ENCODE measurements at places on chromosomes 13 and 19. TPM values are rescaled to one million over a fixed set of nuclear protein-coding genes. Genes with fewer than 3 reads are reported as not detected.
A peak's percentile ranks its signal among the peaks of the same experiment; 100 is the strongest.

DNA sequence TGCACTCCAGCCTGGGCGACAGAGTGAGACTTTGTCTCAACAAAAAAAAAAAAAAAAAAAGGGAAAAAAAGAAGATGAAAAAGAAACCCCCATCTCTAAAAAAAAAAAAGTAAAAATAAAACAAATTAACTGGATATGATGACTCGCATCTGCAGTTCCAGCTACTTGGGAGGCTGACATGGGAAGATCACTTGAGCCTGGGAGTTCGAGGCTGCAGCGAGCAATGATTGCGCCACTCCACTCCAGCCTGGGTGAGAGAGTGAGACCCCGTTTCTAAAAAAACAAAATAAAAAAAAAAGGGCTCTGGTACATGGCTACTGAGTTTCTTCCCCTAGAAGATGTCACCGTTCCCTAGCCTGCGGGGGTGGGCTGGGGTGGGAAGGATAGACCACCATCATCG is 2.4 kb upstream of the CATSPERG start:
- no peak overlapping the region for H3K4me3 ChIP-seq
- H3K4me1 ChIP-seq = no peaks in the 10 kb centered on the region
- no peak for DNase-seq
- no peaks in the 10 kb centered on the region for H3K27me3 ChIP-seq
- H3K27ac ChIP-seq = no peak overlapping the region
- no peaks in the 10 kb centered on the region for H3K36me3 ChIP-seq

GRCh38 chr19:16518483-16519229 is 22.5 kb downstream of the C19orf44 start:
- H3K4me3 ChIP-seq = no peak overlapping the region
- peaks cover 89% of the 10 kb centered on the region for H3K36me3 ChIP-seq
- no peaks in the 10 kb centered on the region for H3K4me1 ChIP-seq
- H3K27ac ChIP-seq = no peak overlapping the region
- no peaks in the 10 kb centered on the region for H3K27me3 ChIP-seq

- peak; percentile 93 for DNase-seq
- peak within 1 kb of the TSS; percentile 99 for H3K27ac ChIP-seq
- H3K36me3 ChIP-seq = no peaks in the 10 kb centered on the region
- no peaks in the 10 kb centered on the region for H3K27me3 ChIP-seq
- peak within 1 kb of the TSS; percentile 78 for H3K4me3 ChIP-seq
Measured at GRCh38 chr13:42991898-42992763, at the start of gene EPSTI1. TSS of gene EPSTI1 (minus strand) at chr13:42992241. CDS start at chr13:42992165, 76 bp downstream.

DNA sequence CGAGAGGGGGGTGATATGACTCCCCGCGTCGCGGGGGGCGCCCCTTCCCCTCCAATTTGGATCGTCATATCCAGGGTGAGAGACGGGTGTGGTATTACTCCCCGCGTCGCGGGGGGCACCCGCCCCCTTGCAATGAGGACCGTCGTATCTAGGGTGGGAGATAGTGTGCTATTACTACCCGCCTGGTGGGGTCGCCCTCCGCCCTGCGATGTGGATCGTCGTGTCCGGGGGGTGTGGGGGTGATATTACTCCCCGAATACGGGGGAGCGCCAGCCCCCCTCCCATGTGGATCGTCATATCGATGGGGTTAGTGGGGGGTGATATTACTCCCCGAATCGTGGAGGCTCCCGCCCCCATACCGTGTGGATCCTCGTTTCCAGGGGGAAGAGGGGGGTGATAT is 29.2 kb upstream of the RGCC start:
- no peak overlapping the region for H3K4me3 ChIP-seq
- no peak overlapping the region for H3K27ac ChIP-seq
- H3K36me3 ChIP-seq = no peaks in the 10 kb centered on the region
- no peaks in the 10 kb centered on the region for H3K4me1 ChIP-seq
- DNase-seq = no peak
- peaks cover 4% of the 10 kb centered on the region for H3K27me3 ChIP-seq

GRCh38 chr13:32940601-32941000 is 75.6 kb upstream of the KL start:
- H3K36me3 ChIP-seq = no peaks in the 10 kb centered on the region
- no peak overlapping the region for H3K27ac ChIP-seq
- DNase-seq = no peak
- H3K4me3 ChIP-seq = no peak overlapping the region
- H3K4me1 ChIP-seq = no peaks in the 10 kb centered on the region
- no peaks in the 10 kb centered on the region for H3K27me3 ChIP-seq

- no peaks in the 10 kb centered on the region for H3K27me3 ChIP-seq
- no peak overlapping the region for H3K4me3 ChIP-seq
- no peaks in the 10 kb centered on the region for H3K4me1 ChIP-seq
- H3K27ac ChIP-seq = no peak overlapping the region
- H3K36me3 ChIP-seq = no peaks in the 10 kb centered on the region
Measured at GRCh38 chr13:43433691-43434141, 353.1 kb downstream of the ENOX1 start.

DNA sequence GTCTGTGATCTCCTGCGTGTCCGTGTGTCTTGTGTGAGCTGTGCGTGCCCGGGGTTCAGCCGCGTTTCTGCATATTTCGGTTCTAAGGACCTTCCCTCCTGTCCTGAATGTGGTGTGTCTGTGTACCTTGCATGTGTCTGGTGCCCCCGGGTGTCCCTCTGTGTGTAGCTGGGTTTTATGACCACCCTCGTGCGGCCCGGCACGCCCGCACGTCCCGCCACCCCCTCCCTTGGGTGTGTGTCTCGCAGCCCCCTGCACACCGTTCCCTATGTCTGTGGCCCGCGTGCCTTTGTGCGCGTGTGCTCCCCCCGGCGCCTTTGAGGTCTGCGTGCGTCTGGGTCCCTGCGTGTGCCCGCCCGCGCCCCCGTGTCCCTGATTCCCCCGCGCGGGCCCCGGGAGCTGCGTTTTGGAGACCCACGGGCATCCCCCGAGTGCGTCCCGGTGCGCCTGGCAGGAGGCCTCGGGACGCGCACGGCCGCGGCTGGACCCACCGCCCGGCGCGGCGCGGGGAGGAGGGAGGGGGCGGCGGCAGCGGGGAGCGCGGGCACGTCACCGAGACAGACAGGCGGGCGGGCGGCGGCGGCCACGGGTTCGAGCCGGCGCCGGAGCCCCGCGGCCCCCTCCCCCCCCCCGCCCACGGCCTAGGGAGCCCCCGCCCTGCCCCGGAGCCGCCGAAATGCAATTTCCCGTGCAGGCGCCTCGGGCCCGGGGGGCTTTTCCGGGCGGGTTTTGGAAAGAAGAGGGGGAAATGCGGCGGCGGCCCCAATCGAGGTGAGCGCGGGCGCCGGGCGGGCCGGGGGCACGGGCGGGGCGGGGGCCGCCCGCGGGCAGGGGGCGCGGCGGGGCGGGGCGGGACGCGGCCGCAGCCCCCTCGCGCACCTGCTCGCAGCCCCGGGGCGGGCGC is 12.0 kb upstream of the NANOS3 start:
- H3K27me3 ChIP-seq = peaks cover 9% of the 10 kb centered on the region
- H3K36me3 ChIP-seq = no peaks in the 10 kb centered on the region
- peak overlapping the region; percentile 4 for H3K27ac ChIP-seq
- peak overlapping the region; percentile 61 for H3K4me3 ChIP-seq

DNA sequence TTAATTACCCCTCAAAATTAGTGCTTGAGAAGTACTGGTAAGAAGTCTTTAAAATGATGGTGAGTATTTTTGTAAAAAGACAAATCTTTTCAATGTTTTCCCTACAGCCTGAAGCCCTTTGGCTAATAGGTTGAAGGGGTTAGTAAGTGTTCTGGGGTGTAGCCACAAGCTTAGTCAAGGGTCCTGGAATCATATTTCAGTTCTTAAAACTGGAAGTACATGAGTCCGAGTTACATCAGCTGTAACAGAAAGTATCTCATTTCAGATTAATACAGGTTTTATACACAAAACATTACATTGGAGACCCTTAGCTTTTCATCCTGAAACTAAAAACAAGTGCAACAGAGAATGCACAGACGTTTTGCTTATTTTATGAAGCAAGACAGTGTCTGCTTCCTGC is 52.7 kb upstream of the TEX29 start:
- H3K27ac ChIP-seq = no peak overlapping the region
- H3K4me1 ChIP-seq = no peaks in the 10 kb centered on the region
- H3K4me3 ChIP-seq = no peak overlapping the region
- no peak for DNase-seq

- no peaks in the 10 kb centered on the region for H3K27me3 ChIP-seq
- H3K4me1 ChIP-seq = no peaks in the 10 kb centered on the region
- H3K36me3 ChIP-seq = no peaks in the 10 kb centered on the region
- H3K4me3 ChIP-seq = no peak overlapping the region
Measured at GRCh38 chr13:100917011-100917410, 242.4 kb upstream of the TMTC4 start.

- no peak overlapping the region for H3K27ac ChIP-seq
- H3K27me3 ChIP-seq = no peaks in the 10 kb centered on the region
- no peak for DNase-seq
- H3K4me3 ChIP-seq = no peak overlapping the region
Measured at GRCh38 chr19:27759896-27760295, 1453.1 kb downstream of the UQCRFS1 start.

DNA sequence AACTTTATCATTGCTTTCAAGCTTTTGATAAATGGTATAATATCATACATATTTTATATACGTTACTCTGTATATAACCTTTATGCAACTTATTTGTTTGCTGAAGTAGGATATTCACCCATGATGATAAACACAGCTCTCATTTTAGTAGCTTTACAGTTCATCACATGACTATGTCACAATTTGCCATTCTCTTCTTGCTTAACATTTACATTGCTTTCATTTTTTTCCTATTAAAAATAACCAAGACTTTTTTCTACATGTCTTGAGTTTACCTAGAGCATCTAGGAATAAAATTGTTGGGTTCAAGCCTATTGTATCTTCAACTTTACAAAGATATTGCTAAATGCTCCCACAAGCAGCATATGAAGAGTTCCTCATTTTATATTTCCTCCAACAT is 54.0 kb downstream of the KCNRG start:
- H3K36me3 ChIP-seq = peaks cover 14% of the 10 kb centered on the region
- H3K27me3 ChIP-seq = no peaks in the 10 kb centered on the region
- no peak overlapping the region for H3K27ac ChIP-seq
- DNase-seq = peak; percentile 41
- no peak overlapping the region for H3K4me3 ChIP-seq

GRCh38 chr19:2154587-2155075 is 3.3 kb upstream of the AP3D1 start:
- DNase-seq = no peak
- peak overlapping the region; percentile 48 for H3K27ac ChIP-seq
- H3K36me3 ChIP-seq = peaks cover 5% of the 10 kb centered on the region

DNA sequence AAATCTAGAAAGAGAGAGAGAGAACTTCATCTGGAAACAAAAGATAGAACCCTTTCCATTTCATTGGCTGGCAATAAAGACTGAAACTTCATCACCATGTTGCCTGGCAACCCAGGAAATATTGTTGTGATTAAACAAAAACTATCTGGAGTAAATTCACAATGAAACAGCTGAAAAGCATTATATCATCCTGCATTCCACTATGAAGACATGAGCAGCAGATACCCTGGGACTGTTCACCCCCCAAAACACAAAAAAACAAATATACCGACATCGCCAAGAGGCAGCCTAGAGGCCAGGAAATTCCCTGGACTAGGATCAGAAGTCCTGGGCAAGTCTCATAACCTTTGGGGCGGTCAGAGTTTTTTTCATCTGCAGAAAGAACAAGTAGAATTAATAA is 158.3 kb downstream of the FOXO1 start:
- DNase-seq = no peak
- H3K27me3 ChIP-seq = no peaks in the 10 kb centered on the region
- H3K36me3 ChIP-seq = no peaks in the 10 kb centered on the region
- H3K4me3 ChIP-seq = no peak overlapping the region
- no peaks in the 10 kb centered on the region for H3K4me1 ChIP-seq
- H3K27ac ChIP-seq = peak overlapping the region; percentile 72

GRCh38 chr13:27354379-27354778 is 70.0 kb upstream of the GTF3A start:
- no peak for DNase-seq
- no peaks in the 10 kb centered on the region for H3K4me1 ChIP-seq

DNA sequence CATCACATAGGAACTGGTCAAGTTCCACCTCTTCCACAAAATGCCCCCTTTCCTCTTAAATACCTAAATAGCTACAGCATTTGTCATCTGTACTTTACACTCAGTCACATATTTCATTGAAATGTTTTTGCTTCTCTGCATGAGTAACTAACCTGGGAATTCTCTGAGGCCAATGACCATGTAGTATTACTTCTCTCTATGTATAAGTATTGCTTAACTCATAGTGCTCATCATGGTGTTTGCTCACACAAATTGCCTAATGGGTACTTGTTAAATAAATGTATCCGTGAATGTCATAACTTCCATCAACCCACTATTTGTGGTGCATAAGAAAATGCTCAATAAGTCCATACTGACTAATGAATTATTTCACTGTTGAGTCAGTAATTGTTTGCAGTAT is 115.5 kb downstream of the FGF14 start:
- no peak overlapping the region for H3K4me3 ChIP-seq
- H3K4me1 ChIP-seq = no peaks in the 10 kb centered on the region
- H3K27ac ChIP-seq = no peak overlapping the region

GRCh38 chr13:50543782-50544181 is 299.7 kb downstream of the DLEU7 start:
- no peaks in the 10 kb centered on the region for H3K36me3 ChIP-seq
- H3K27ac ChIP-seq = peak overlapping the region; percentile 12
- no peaks in the 10 kb centered on the region for H3K4me1 ChIP-seq
- H3K4me3 ChIP-seq = no peak overlapping the region
- no peaks in the 10 kb centered on the region for H3K27me3 ChIP-seq

DNA sequence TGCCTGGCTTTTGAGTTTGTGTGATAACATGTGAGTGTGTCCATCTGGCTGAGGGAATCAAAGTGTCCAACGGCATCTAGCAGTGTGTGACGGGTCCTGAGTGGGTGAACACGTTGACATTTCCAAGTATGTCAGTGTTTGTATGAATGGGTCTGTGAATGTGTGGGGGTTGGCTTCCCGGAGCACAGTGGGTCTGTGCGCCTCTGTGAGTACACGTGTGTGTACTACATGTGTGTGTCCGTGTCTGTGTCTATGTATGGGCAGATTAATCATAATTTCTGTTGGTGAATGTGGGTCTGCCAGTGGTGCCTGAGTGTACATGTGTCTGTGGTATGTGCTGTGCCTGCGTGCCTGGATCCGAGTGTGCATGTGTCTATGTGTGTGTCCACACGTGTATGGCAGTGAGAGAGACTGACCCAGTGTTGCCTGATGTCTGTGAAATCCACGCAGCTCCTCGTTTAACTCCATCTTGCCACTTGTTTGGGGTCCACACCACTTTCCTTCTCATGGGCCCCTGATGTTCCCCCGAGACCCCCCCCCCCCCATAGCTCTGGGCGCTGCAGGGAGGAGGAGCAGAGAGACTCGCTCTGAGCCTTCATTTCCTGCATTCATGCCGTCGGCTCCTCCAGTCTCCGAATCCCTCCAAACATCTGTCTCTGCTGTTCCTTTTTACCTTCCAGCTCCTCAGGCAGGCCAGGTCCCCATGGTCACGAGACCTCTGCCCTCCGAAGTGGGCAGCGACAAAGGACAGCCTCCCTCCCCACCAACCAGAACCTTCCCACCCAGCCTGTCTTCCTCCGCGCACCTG is 5.3 kb downstream of the CCDC8 start:
- H3K27me3 ChIP-seq = peaks cover 14% of the 10 kb centered on the region
- peaks cover 61% of the 10 kb centered on the region for H3K4me1 ChIP-seq

Gene PLK5
- polyA plus RNA-seq = not detected

Gene IL12RB1
- 0.89 TPM for polyA plus RNA-seq

Gene PCDH8
- polyA plus RNA-seq = 3.1 TPM

Gene ZNF471
- polyA plus RNA-seq = 0.22 TPM

Gene GFY
- polyA plus RNA-seq = not detected

Gene CPT1C
- polyA plus RNA-seq = not detected

Gene RNF113B
- polyA plus RNA-seq = not detected
